ENCODE measurements at places on chromosomes 4 and X.

- DNase-seq, result peak; percentile 75
Measured at GRCh38 chr4:147683717-147684700, at the start of gene PRMT9. TSS of gene PRMT9 (minus strand) at chr4:147684163. CDS start at chr4:147683987, 176 bp downstream.

DNA sequence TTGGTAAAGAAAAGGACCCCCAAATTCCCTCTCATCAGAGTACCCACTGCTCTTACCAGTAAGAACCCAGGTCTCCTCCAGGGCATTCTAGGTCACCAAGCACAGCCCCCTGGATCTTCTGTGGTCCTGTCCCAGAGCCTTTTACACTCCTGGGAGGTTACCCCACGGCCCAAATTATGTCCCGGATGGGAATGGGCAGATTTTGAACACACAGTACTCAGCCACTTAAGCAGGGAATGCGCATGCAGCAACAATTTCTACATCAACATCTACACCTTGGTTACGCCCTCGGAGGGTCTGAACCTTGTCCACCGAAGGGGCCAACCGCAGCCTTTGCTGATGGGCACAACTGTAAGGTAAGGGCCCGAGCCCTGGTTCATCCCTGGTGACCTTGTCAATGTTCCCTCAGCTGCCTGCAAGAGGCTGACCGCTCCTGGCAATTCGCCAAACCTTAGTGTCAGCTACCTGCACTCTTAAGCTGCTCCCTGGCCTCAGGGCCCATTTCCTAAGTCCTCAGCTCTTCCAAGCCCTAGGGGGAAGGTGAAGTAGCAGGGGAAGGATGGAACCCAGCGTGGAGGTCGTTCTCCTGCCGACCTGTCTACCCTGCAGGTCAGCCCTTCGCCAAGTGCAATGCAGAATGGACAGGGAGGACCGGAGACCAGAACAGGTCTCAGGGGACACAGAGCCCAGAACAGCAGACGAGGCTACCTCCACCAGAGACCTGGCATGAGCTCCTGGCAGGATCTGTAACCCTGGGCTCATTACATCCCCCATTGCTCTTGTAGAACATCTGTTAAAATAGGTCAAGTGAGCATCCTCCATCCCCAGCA is 5.9 kb downstream of the TIMP1 start:
- no peak for DNase-seq

DNA sequence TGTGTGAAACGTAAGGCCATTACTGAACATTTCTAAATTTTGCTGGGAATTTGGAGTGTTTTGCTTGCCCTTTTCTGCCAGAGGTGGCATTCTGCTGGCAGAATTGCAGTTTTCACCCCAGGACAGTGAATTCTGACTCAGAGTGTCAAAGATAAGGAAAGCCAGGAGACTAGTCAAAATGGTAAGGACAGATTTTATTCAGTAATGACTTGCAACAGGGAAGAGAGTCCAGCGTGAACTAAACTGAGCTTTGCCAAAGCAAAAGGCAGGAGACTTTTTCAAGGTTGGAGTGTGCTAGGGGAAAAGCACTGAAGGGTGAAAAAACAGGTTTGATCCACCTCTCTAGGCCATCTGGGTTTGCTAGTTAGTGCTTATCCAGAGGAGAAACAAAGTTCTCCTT is 19.4 kb downstream of the MRFAP1 start:
- DNase-seq, result no peak

GRCh38 chrX:12794654-12795053 is 3.4 kb downstream of the PRPS2 start:
- no peak for DNase-seq

DNA sequence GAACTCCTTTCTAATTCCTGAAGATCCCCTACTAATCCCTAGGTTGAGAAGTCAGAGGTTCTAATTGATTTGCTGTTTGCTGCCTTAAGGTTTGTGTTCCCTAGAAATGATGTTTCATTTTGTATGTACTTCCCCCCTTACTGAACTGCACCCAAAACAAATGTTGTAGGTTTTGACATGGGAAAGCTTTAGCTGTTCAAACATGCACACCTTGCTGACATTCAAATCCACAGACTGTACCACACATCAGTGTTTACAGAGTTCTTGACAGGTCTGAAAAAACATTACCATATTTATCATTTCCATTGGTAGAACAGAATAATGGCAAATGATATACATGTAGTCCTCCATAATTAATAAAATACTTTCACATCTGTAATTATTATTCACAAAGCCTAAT is 18.2 kb downstream of the EGF start:
- DNase-seq, result no peak

GRCh38 chr4:40331101-40331745 is 3.9 kb upstream of the CHRNA9 start:
- DNase-seq, result no peak

GRCh38 chr4:145523117-145523516 is 41.5 kb downstream of the SMAD1 start:
- DNase-seq, result no peak

GRCh38 chrX:104254442-104255115 is at the start of gene ESX1:
TSS of gene ESX1 (minus strand) at chrX:104254933. CDS start at chrX:104254849, 84 bp downstream.
- no peak for DNase-seq

DNA sequence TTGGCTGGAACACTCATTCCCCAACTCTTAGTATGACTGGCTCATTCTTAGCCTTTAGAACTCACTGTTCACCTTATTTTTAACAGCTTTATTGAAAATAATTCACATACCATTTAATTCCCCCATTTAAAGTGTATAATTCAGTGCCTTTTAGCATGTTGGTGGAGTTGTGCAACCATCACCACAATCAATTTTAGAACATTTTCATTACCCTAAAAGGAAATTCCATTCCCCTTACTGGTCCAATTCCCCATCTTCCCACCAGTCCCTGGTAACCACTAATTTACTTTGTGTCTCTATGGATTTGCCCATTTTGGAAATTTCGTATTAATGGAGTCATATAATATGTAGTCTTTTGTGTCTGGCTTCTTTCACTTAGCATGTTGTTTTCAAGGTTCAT is 19.7 kb downstream of the NHSL2 start:
- DNase-seq, result no peak

DNA sequence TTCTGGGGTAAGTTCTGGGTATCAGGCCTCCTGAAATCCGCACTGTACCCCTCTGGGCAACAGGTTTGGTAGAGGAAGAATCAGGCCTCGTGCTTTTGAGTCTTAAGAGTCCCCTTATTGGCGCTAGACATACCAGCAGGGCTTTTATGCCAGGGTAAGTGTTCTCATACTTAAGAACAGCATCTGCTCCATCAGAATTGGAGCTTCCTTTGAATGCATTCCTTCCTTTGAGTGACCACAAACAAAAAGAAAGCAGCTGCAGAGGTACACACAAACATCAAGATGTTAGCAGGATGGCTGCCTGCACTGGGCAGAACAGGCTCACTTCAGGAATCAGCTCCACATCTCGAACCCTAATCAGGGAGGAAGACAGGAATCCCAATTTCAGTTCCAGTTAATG is 156.8 kb downstream of the MGST2 start:
- no peak for DNase-seq

- DNase-seq, result peak; percentile 56
Measured at GRCh38 chr4:40196724-40197281, at the start of gene RHOH. TSS of gene RHOH (plus strand) at chr4:40197031. CDS start at chr4:40243387, 46,356 bp downstream.
